Epithelial cell of proximal tubule (primary cell): ENCODE measurements at places on chromosomes 2 and 18. TPM values are rescaled to one million over a fixed set of nuclear protein-coding genes. Genes with fewer than 3 reads are reported as not detected.

Gene PROKR1
- total RNA-seq, result 0.14 TPM in 1 of 2 replicates, not detected in the other

Gene SLC35F5
- 64.7 and 76.0 TPM in 2 replicates for total RNA-seq

Gene TMEM17
- total RNA-seq, result 2.1 and 3.5 TPM in 2 replicates

Gene KIF5C
- 4.7 and 6.9 TPM in 2 replicates for total RNA-seq

Gene CNGA3
- not detected in 2 replicates for total RNA-seq
